G401 (cell line): ENCODE measurements at places on chromosomes 12 and 14.

DNA sequence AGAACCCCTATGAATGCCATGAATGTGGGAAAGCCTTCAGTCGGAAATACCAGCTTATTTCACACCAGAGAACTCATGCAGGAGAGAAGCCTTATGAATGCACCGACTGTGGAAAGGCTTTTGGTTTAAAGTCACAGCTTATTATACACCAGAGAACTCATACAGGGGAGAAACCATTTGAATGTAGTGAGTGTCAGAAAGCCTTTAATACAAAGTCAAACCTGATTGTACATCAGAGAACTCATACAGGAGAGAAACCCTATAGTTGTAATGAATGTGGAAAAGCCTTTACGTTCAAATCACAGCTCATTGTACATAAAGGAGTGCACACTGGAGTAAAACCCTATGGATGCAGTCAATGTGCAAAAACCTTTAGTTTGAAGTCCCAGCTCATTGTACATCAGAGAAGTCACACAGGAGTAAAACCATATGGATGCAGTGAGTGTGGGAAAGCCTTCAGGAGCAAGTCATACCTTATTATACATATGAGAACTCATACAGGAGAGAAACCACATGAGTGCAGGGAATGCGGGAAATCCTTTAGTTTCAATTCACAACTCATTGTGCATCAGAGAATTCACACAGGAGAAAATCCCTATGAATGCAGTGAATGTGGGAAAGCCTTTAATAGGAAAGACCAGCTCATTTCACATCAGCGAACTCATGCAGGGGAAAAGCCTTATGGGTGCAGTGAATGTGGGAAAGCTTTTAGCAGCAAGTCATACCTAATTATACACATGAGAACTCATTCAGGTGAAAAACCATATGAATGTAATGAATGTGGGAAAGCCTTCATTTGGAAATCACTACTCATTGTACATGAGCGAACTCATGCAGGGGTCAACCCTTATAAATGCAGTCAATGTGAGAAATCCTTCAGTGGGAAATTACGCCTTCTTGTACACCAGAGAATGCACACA, 22.3 kb downstream of the ZNF268 start:
- DNase-seq, result no peak

GRCh38 chr12:57261428-57261865, 10.5 kb upstream of the STAC3 start:
- peak; percentile 71 for DNase-seq

- no peak for DNase-seq
These were observed 427.8 kb downstream of the BTG1 start for GRCh38 chr12:91717804-91718203.

GRCh38 chr12:84638811-84639368, 273.7 kb downstream of the SLC6A15 start:
- DNase-seq, result no peak
